Activated gamma-delta T cell treated with Interleukin-2 at 50 U/mL for 16 hours (primary cell): ENCODE measurements at places on chromosomes 6 and 20.

DNA sequence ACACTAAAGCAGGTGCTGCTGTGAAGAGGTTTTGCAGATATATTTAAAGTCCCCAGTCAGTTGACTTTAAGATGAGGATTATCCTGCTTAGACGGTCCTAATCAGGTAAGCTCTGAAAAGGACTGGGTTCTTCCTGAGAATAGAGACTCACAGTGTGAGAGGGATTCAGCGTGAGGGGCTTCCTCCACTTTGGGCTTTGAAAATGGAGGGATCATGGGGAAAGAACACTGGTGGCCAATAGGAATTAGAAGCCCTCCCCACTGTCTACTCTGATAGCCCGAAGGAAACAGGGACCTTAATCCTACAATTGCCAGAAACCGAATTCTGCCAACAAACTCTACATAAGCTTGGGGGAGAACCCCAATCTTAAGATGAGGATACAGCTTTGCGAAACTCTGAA is 29.7 kb upstream of the HLA-G start:
- no peak for DNase-seq

DNA sequence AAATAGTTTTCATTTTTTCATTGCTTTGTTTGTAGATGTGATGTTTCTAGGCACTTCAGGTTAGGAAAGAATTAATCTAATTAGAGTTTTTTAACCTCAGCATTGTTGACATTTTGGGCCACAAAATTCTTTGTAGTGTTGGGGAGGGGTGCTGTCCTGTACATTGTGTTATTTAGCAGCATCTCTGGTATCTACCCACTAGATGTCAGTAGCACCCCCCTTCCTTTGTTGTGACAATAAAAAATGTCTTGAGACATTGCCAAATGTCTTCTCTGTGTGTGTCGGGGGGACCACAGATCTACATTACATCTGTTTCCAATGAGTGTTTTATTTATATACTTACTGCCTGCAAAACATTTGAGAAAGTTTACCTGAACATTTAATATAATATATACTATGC is 45.6 kb downstream of the EYA4 start:
- no peak for DNase-seq

DNA sequence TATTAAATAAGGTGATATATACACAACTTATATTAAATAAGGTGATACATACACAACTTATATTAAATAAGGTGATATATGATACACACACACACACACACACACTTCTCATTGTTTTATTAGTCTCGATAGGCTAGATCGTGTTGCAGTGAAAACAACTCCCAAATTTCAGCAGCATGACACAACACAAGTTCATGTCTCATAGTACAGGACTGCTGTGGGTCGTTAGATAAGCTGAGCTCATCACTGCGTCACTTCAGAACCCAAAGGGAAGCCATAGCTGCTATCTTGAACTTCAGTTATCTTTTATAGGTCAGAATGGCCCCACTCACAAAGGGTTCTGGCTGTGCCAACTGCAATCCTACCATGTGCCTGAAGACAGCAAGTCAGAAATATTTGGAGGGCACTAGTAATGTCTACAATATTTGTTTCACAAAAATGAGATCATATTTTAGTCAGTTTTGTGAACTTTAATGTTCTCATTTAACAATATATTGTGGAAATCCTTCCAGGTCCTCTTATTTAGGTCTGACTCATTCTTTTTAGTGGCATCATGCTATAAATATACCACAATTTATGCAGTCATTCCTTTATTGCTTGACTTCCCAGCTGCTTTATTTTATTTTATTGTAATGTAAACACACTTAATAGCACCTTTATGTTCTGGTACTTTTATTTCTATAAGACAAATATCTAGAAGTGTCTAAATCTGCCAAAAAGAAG is 290.2 kb downstream of the PHACTR1 start:
- no peak for DNase-seq

DNA sequence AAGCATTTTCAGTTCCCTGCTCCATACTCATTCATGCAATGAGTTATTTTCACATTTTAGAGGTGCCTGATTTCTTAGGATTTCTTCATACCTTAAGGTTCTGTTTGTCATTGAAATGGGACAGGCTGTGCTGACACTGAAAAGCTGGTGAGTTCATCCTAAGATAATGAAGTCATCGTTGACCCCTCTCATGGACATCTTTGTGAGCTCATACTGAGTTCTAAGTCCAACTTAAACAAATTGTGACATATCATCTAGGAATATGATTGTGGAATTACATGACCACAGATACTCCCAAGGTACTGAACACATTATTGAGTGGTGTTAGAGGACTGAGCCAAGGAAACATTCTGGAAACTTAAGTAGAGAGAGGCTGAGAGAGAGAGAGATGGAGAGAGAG is 224.8 kb upstream of the JAG1 start:
- no peak for DNase-seq

- DNase-seq, result no peak
These were observed 24.1 kb downstream of the ALDH8A1 start for GRCh38 chr6:134925800-134926199.

DNA sequence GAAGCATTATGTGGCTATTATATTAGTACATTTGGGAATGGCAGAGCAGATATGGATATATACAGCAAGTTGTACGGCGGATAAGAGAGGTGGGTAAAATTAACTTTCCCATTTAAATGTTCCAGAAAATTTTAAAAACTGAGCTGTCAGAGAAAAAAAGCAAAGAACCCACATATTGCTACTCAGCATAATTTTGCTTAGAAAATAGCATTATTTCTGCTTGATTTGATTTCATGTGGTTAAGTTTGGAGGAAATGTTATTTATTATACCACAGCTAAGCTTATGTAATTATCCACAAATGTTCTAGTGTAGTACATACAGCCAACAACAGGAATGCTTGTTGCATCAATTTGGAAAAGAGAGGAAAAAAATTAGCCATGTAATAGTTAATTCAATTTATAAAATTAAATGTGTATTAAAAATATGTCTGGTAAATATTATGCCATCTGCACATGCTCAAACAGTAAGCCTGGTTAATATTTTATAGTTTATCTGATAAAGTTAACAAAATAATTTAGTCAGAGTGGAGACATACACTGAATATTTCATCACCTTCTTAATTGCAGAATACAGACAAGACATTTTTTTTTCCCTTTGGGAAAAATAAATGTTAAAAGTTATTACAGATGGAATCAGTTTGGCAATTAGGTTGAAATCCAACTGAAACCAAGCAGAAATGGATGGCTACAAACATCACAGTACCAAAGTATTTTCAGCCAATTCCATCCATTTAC is 172.1 kb upstream of the ID4 start:
- DNase-seq, result no peak

- DNase-seq, result no peak
These were observed 41.7 kb upstream of the SCRT2 start for GRCh38 chr20:717271-717670.

- DNase-seq, result no peak
These were observed 45.4 kb upstream of the AIG1 start for GRCh38 chr6:143015300-143015706.

DNA sequence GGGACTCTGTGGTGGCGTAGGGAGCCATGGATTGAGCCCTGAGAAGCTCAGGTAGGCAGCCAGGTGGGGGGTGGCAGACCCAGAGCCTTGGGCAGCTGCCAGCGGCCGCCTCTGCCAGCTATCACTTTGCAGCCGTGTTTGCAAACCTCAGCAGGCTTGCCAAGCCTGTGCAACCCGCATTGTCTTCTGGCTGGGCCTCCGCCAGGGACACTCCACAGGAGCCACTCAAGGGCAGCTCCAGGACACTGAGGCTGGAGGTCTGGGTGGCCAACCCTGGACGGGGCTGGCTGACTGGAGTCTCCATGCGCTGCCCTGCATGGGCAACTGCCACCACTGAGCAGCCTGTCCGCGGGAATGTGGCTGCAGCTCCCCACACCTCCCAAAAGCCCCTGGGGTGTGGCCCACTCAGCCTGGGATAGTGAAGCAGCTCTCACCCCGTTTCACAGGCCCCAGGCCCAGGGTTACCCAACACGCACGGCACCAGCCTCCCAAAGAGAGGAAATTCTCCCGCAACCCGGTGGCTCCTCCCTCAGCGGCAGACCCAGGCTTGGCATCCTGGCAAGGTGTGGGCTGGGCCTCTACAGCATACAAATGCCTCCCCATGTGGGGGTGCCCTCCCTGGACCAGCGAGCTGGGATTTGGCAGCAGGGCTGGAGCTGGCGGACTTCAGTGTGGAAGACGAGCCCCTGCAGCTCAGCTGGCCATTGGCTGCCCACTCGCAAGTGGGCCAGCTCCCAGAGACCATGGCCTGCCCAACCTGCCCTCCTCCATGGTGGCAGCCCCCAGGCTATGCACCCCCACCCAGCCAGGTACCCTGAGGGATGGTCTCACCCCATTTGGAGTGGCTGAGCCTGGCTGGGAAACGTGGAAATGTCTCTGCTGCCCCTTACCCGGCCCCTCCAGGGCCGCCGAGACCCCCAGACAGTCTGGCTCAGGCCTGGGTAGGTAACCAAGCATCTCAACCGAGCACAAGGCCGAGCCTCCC is 2.9 kb downstream of the CHRNA4 start:
- DNase-seq, result no peak

DNA sequence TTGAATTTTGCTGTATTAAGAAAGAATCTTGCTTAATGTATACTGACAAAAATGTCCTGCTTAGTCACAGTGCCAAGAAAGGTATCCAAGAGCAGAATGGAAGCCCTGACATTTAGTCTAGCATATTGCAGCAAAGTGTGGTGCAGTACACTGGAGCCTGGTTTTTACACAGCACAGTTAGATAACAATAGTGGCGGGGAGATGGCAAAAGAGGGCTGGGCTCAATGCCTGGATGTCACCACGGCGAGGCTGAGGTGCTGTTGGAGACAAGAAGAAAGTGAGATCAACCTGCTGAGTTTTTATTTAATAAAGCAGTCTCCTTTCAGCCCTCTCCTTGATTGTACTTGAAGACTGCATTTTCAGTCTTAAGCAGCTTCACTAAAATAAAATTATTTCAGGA is 426.0 kb downstream of the LMBRD1 start:
- DNase-seq, result no peak
